Caki2 (cell line): ENCODE measurements at places on chromosomes 3 and 15. TPM values are rescaled to one million over a fixed set of nuclear protein-coding genes. Genes with fewer than 3 reads are reported as not detected.

The C3orf62 gene
- 0.14 TPM in 1 of 2 replicates, not detected in the other for total RNA-seq

The SLC12A8 gene
- 167 and 248 TPM in 2 replicates for total RNA-seq

GRCh38 chr3:179244878-179245277, 6.0 kb downstream of the KCNMB3 start:
- no peak for DNase-seq

DNA sequence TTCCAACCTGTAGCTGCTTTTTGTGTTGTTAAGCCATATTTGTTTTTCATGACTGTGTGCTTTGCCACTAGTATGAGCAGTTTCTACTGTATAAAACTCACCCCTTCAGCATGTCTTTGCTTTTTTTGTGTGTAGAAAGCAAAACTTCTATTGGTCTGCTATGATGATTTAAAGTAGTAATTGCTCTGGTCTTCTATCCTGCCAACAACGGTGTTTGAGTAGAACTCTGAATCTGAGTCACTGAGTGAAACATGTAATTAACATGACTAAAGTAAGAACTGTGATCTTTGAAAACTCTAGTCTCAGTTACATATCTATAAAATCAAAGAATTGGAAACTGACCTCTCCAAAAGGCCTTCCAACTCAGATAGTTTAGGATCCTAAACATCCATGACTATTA, 133.6 kb downstream of the TPRG1 start:
- no peak for DNase-seq

GRCh38 chr15:59528961-59529402, 82.6 kb upstream of the GCNT3 start:
- peak; percentile 84 for DNase-seq
